Spinal cord (tissue), 10 donors: ENCODE measurements at places on chromosomes 7 and 10. TPM values are rescaled to one million over a fixed set of nuclear protein-coding genes. Genes with fewer than 3 reads are reported as not detected.

Gene PWWP2B
- 10.5 TPM for total RNA-seq

Gene SERPINE1
- 2.1 TPM for total RNA-seq

Gene GPER1
- total RNA-seq: 3.3 TPM

Gene FMC1
- 16.7 TPM for total RNA-seq

Gene KLF14
- not detected for total RNA-seq

Gene TAS2R3
- 5.7 TPM for total RNA-seq

Gene LRRC4
- total RNA-seq: 16.1 TPM

Gene TDRD1
- 1.1 TPM for total RNA-seq

Gene VPS50
- 39.5 TPM for total RNA-seq

Gene SLC29A3
- total RNA-seq: 3.5 TPM

- DNase-seq: no peak
Observed at GRCh38 chr10:33279276-33279675, 55.2 kb downstream of the NRP1 start.

GRCh38 chr7:143417734-143418383 is 9.2 kb upstream of the EPHA1 start:
- DNase-seq: no peak

GRCh38 chr7:10703981-10704380 is 269.7 kb upstream of the PHF14 start:
- DNase-seq: no peak

GRCh38 chr10:51767103-51767763 is 67.8 kb upstream of the CSTF2T start:
- DNase-seq: no peak

DNA sequence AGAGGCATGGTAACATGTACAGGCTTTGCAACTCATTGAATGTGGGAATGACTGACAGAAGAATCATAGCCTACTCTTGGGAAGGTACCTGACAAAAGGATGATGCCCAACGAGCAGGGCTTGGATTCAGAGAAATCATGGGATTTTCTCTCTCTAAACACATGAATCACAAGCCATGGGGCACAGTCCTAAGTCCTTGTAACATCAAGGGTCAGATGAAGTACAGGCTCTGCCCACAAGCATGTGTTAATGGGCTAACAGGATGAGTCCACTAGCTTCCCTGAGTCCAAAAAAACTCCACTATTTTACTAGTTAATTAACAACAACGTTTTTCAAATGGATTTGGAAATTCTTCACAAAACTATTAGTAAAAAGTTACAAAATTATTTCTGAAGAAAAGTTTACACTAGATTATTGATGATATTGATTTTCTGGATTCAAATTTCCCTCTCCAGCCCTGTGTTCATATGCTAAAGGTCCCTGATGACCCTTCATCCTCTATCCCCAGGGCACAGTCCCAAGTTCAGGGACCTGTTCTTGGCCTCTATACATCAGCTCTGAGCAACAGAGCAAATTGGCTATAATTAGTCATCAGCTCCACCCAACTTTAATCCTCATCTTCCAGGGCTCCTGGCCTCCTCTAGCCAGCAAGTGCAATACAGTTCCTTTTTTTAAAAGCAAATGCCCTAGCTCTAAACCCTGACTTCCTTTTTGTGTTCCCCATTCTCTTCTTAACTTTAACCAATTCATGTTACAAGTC is 99.8 kb downstream of the GSAP start:
- DNase-seq: no peak

DNA sequence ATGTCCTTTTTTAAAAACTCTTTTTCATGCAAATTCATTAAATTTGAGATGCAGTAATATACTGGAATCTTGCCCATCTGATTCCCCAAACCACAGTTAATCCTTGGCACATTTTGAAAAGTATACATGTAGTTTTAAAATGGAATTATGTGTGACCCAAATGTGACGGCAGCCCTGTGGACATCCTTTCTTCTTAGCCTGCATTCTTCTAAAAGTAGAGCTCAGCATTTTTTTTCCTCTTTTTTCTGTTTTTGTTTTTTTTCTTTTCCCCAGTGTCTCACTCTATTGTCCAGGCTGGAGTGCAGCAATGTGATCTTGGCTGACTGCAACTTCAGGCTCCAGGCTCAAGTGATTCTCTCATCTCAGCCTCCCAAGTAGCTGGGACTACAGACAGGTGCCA is 338.9 kb downstream of the GALNT17 start:
- DNase-seq: no peak

DNA sequence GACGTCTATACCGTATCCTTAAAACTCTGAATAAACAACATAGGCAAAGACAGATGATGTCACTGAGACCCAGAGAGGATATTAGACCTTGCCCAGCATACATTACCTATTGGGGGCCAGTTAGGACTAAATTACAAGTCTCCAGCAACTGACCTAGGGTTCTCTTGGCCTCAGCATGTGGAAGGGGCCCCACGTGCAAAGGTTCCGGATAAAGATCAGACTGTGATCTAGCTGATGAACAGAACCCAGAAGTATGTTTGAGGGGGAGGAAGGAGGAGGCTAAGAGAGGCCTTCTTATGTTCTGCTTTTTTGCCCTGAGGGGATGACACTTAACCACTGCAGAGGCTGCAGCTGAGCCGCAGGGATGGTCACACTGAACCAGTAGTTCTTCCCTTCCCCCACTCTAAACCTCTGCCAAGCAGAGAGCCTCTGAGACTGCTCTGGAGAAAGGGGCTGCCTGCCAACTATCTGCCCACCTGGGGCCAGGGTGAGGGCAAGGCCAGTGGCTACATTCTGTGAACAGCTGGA is 24.0 kb upstream of the KMT2C start:
- DNase-seq: peak; percentile 52
